ENCODE measurements at places on chromosomes 7 and 10.

DNA sequence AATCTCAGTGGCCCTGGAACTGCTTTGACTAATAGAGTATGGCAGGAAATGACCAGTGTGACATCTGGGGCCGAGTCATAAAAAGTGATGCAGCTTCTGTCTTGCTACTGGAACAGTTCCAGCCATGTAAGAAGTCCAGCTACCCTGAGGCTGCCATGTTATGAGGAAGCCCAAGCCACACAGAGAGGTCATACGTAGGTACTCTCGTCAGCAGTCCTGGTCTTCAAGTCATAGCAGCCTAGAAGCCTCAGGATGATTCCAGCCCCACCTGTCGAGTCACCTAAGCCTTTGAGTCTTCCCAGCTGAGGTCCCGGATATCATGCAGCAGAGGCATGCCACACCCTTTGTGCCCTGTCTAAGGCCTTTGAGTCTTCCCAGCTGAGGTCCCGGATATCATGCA, 92.1 kb downstream of the PPP1R3C start:
- no peak for DNase-seq

GRCh38 chr7:132991615-132992587, 90.0 kb downstream of the CHCHD3 start:
- no peak for DNase-seq

DNA sequence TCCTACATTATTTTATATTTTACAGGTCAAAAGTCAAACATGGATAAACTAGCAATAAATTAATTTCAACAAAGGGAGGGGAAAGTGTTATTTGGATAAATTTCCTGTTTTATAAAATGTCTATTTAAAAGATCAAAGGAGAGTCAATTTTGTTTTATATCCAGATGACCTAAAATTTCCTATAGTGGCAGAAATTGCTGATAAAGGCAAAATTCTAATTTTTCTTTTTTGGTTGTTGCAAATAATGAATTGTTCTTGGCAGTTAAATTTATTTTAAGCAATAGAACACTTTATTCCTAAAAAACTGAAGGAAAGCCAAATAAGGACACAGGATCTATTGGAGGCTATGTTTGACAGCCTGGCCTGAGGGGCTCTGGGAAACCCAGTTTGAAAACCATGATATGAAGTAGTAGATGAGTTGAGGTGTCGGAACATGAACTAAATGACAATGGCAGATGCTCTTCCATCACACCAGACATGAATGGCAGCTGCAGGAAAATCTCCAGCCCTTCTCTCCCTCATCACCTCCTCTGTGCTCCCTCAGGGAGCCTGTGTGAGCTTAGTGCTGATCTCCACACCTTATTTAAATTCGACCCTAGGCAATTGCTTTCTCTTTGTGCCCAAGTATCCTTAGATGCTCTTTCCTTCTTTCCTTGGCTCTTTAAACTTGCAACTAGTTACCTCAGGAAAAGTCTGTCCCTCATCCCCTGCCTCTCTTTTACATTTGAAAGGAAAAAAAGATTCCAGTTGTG, 395.0 kb downstream of the THSD7A start:
- no peak for DNase-seq

DNA sequence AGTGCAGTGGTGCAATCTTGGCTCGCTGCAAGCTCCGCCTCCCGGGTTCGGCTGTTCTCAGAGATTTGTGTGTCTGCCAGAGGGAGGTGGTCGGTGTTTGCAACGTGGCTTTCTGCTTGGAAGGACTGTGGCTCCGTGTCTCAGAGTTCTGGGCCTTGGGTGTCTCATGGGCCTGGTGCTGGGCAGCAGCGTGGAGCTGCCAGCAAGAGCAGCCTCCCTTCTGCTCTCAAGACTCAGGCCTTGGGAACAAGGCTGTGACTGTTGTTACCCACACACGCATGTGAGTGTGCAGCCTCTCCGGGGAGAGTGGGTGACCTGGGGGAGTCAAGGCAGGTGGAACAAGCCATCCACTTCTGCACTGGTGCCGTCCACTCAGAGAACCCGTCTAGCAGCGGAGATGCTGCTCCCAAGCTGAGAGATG, 52.0 kb downstream of the VIPR2 start:
- DNase-seq: no peak

DNA sequence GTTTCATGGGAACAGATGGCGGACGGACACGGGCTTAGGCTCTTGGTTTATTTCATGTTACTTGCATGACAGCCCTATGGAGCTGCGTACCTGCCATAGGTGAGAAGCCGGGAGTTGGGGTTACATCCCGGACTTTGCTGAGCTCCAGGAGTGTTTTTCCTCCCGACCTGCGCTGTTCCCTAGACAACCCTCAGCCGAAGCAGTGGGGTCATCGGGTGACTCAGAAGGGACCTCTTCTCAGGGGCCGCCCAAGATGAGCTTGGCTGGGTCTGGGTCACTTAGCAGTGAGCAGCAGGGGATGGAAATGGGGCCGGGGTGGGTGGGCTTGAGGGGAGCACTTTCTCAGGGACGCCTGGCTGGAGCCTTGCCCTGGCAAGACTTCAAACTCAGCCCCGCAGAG, 11.9 kb downstream of the CUX1 start:
- no peak for DNase-seq

DNA sequence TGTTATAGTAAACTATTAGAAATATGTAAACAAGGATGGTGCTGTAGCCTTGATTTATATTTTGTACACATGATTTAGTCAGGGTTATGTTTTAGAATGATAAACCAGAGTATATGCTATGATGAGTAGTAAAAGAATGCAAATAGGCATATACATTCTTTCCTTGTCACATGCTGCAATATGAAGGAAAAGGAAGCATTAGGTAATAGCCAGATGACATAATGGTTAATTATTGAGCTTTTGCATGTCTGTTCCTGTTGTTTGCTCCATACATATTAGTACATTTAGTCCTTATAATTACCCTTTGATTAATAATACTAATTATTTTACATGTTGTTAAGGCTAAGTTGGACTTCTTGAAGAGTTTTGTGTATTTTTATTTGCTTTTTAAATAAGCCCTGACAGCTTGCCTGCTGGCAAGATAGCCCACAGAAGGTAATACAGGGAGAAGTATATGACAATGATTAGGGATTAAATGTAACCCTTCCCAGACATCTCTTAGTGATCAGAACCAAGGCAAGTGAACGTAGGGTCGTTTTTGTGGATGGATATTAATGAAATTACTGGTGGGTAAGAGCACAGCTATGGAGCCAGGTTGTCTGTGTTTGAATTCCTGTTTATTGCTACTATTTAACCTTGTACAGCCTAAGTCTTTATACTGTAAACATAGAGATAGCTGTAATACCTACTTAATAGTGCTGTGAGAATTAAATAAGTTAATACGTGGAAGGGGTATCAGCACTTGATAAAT, 68.4 kb downstream of the PHTF2 start:
- DNase-seq: no peak

DNA sequence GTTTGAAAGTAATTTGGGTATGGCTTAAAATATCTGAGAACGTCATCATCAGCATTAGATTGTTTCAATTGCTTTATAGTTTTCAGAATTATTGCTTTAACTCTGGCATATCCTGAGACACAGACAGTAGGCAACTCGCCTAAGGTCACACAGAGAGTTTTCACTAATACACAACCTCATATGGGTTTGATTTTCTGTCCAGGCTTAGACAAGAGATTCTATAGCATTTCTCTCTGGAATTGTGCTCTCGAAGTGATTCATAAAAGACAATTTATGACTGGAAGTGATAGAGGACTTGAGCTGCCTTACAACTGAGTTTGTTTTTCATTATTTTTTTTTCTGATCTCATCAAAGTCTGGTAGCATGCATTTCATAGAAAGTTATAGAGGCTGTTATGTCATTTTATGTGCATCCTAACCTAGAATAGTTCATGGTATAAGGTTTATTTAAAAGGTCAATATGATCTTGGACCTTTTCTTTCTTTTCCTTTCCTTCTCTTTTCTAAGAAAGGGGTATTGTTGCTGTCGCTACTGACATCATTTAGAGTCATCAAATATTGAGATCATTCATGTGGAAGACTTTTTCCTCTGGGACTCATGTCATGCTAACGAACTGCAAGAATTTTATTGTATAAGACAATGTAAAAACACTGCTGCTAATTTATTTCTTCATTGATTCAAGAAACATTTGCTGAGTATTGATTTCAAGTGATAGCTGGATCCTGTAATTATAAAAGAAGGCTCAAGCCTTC, 278.2 kb downstream of the PLXDC2 start:
- DNase-seq: no peak
